Suppressor macrophage treated with lipopolysaccharide for 1 hour (primary cell): ENCODE measurements at places on chromosomes 1 and 21.

- DNase-seq = no peak
Observed at GRCh38 chr1:152386940-152387339, 27.1 kb downstream of the CRNN start.

- DNase-seq = no peak
Observed at GRCh38 chr1:164667600-164667999, 108.6 kb downstream of the PBX1 start.

GRCh38 chr1:220878191-220879075 is 810 bp upstream of the HLX start:
- DNase-seq = peak; percentile 89

DNA sequence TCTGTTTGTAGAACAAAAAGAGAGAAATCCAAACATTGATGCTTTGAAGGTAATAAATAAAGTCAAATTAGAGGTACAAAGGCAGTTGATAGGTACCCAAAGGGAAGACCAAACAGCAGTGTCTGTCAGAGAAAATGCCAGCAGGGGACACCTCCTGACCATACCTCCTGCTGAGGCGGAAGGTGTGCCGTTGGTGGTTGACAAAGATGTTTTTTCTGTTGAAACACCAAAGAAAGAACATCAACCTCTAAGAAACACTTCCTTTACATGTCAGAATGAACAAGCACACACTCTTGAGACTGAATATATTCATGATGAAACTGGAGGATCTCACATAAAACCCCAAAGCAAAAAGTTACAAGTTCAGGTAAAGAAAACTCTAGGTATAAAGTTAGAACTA is 128.3 kb downstream of the MACF1 start:
- DNase-seq = no peak

DNA sequence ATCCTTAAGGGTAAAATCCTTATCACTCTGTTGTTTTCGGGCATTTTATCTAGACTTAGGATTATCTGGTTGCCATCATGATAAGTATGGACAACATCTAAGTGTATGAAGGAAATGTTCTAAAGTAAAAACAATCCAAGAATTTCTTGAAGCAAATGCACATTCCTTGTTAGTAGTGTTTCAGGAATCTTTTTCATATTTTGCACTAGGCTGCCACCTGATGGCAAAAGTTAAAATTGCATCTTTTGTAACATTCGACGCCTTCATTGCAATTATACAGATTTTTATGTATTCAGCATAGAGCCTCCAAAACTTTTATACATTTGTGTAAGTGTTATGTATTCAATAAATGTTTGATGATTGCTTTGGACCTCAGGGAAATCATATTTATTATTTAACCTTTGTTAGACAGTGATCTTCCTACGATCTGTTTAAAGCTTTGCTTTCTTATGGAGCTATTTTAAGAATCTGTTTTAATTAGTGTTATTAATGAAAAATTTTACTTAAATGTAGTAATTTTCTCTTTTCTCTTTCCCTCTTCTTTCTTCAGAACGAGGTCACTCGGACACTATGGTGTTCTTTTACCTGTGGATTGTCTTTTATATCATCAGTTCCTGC is 49.4 kb upstream of the KIAA1614 start:
- peak; percentile 74 for DNase-seq

DNA sequence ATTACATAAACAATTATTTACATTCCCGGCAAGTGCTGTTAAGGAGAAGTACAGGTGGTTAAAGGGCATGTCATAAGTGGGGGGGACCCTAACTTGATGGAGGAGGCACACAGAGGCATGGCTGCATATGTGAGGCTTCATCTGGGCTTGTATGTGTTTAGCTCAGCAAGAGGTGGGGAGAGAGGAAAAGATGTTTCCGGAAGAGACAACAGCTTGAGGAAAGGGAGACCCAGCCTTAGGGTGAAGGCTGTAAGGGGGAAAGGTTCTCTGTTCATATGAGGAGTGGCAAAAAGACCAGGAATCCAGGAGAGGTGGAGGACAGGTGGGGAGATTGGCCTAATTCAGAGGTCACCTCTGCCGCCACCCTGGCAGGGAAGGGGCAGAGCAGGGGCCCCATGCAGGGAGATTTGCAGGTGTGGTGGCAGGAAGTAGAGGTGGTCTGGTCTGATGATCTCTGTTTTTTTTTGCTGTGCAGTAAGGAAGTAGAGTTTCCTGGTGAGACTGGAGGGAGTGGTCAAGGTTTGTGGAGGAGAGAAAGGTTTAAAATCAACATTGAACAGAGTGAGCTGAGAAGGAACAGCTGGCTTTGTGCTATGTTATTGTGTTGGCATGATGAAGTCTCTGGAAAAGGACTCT is 9.0 kb downstream of the TRAF5 start:
- no peak for DNase-seq

- DNase-seq = no peak
Observed at GRCh38 chr1:10648689-10649516, 147.5 kb downstream of the CASZ1 start.

DNA sequence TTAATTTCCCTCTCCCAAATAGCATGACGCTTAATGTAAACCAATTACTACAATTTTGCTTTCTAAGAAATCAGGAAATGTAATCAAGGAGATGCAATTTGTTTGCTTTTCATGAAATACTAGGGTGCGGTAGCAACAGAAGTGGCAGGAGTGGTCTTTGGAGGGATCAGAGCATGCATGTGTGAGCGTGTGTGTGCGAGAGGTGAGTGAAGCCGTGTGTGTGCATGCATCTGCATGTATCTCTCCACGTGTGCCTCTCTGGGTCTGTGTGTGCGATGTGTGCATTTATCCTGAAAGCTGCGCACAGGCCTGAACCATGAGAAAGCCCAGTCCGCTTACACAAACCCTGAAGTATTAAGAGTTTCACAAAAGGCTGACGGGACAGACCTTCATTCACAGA is 249.8 kb upstream of the C1orf174 start:
- no peak for DNase-seq
